ENCODE measurements at places on chromosomes 13 and 19.

DNA sequence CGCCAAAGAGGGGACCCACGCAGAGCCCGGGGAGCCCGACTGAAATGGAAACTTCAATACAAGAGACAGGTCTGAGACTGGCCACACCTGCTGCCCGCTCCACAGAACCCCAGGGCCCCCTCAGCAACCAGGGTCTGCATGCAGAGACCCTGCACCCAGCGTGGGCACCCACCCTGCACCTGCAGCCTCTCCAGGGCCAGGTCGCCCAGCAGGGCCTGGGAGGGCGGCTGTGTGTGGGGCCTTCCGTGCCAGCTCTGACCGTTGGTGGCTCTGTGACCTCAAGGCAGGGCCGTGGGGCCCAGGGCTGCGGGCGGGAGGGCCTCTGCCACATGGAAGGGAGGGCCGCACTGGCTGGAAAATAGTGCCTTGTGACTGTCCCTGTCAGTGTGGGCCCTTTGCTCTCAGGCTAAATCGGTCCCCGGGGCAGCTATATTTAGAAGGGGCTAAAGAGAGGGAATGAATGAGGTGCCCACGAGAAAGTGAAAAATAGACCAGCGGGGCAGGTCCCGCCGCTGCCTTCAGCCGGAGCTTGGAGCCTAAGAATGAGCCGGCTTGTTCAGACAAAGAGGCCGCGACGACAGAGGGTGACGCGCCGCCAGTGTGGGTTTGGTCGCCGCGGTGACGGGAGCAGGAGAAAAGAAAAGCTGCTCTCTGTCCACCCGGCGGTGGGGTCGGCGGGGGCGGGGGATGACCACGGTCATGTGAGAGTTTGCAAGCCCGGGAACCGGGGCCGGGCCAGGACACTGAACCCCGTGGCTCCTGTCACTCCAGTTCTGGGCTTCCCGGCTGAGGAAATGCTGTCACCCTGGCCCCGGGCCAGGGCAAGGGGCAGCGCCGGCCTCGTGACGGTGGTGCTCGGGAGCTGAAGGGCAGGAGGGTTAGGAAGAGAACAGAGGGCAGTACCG lies 70.5 kb downstream of the GADD45B start:
- DNase-seq, result peak; percentile 91

DNA sequence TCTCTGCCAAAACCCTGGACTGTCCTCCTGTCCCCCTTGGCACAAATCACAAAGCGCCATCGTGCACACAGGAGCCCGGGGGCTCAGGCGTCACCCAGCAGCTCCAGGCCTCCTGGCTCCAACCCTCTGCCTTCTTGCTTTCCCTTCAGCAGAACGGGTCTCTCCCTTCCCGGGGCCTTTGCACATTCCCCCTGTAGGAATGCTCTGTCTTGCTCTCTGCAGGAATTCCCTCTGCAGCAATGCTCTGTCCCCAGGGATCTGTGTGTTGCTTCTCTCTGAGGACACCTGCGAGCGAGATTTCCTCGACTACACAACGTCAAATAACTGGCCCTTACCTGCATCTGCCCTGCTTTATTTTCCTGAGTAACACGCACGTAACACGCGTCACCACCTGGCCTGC lies 13.3 kb upstream of the RASA3 start:
- no peak for DNase-seq

DNA sequence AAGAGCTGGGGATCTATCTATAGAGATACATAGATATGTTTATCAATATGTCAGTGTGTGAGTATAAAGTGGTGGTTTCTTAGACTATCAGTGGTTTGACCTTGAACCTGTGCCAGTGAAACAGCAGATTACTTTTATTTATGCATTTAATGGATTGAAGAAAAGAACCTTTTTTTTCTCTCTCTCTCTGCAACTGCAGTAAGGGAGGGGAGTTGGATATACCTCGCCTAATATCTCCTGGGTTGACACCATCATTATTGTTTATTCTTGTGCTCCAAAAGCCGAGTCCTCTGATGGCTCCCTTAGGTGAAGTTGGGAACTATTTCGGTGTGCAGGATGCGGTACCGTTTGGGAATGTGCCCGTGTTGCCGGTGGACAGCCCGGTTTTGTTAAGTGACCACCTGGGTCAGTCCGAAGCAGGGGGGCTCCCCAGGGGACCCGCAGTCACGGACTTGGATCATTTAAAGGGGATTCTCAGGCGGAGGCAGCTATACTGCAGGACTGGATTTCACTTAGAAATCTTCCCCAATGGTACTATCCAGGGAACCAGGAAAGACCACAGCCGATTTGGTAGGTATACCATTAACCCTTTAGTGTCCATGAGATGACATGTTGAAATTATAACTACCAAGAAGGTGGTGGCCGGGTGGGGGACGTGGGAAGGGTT lies 880 bp downstream of the FGF9 start:
- DNase-seq, result no peak

DNA sequence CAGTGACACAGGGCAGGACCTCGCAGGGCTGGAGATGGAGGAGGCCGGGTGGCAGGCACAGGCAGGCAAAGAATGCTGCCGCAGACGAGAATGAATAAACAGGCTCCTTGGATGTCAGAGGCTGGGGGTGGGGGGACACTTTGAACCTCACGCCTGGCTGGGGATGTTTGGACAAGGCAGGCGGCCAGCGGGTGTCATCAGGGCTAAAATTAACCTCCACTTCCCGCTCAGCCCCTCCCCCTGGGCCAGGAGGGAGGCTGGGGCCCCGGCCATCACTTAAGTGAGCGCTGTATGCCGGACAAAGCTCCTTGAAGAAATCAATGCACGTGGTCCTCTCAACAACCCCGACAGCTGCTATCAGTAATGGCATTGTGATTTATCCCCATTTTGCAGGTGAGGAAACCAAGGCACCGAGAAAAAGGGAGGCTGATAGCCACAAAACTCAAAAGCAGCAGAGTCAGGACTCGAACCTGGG lies 10.3 kb upstream of the FUT5 start:
- no peak for DNase-seq

DNA sequence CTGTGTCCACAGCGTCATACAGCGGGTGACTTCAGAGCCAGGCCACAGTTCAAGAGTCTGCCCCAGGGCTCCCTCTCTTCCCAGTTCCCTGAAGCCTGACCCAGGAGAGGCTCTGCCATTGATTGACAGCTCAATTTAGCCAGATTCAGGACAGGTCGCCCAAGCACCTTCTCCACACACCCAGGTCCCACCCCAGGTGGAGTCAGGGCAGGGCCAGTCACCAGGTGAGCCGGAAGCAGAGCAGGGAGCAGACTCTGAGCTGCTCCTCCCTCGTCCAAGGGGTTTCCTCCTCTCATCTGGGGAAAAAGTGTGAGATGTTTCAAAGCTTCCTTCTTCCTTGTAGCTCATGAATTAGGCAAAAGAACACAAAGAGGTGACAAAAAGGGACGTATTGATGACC lies 5.6 kb downstream of the CEACAM7 start:
- no peak for DNase-seq

DNA sequence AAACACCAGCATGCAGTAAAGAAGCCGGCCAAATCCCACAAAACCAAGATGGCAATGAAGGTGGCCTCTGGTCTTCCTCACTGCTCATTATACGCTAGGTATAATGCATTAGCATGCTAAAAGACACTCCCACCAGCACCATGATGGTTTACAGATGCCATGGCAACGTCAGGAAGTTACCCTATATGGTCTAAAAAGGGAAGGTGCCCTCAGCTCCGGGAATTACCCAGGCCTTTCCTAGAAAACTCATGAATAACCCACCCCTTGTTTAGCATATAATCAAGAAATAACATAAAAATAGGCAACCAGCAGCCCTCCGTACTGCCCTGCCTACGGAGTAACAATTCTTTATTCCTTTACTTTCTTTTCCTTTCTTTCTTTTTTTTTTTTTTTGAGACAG lies 21.1 kb upstream of the PLEKHF1 start:
- DNase-seq, result no peak

DNA sequence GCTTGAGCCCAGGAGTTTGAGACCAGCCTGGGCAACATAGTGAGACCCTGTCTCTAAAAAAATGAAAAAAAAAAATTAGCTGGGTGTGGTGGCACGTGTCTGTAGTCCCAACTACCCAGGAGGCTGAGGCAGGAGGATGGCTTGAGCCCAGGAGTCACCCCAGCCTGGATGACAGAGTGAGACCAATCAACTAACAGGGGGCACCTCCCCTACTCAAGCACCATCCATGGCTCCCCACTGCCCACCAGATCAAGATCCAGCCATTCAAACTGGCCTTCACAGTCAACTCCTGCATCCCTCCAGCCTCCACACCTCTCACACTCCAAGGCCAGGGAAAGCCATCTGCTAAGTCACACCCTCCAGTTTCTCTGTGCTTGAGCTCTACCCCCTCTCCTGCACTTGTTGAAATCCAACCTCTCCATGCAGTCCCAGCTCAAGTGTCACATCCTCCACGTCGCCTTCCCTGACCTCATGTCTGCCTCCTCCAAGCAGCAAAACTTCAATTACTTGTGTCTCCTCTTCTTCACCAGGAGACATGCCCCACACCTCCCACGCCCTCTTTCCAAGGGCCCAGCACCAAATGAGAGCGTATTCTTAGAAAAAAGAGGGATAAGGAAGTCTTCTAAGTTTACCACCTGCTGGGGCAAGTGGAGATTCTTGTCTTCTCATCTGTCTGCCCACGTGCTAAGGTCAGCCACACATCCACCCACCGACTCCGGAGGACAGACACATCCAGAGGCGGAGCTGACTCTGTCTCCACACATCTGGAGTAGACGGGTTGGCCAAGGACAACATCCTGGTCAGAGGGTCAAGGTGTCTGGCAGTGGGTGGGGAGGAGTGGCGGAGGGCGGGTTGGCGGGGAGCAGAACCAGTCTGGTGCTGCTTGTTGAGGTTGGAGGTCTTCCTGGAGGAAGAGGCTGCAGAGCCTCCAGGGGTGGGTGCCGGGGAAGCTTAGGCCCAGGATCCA lies 974 bp upstream of the CYP4F22 start:
- no peak for DNase-seq

DNA sequence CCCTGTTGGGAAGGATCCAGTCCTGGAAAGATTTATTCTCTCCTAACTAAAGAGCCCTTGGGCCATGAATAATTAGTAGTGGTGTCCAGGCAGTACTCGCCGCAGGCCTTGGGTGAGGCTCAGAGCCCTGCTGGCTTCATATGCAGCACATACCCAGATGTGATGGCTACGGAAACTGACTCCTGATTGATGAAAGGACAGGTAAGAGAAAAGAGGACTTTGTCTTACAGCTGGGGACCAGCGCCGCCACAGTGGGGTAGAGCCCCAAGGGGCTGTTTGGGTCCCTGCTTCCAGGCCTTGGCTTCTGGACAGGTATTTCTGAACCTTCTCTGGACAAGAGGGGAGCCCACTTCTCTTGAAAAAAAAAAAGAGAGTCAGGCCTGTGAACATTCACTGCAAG lies 1680.8 kb downstream of the EFNB2 start:
- no peak for DNase-seq

- no peak for DNase-seq
Observed at GRCh38 chr13:98478189-98479129, 98.4 kb downstream of the STK24 start.

GRCh38 chr13:46347277-46347676 lies 39.8 kb downstream of the RUBCNL start:
- no peak for DNase-seq

- no peak for DNase-seq
Observed at GRCh38 chr13:107339209-107339608, 771.3 kb upstream of the ARGLU1 start.

- DNase-seq, result no peak
Observed at GRCh38 chr19:41443813-41444455, 978 bp downstream of the ERICH4 start.

DNA sequence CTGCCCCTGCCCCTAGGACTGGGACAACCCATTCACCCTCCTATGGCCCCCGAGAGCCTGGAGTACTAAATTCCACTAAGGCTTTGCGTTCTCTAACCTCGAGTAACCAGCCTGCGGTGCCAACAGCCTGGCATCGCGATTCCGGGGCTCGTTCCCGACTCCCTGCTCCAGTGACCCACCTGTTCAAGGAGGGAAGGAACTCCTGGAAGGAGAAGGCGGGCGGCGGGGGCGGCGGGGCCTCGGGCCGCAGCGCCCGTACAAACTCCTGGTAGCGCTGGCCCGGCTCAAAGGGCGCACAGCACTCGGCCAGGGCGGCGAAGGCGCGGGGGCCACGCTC lies 6.3 kb downstream of the GMIP start:
- no peak for DNase-seq

DNA sequence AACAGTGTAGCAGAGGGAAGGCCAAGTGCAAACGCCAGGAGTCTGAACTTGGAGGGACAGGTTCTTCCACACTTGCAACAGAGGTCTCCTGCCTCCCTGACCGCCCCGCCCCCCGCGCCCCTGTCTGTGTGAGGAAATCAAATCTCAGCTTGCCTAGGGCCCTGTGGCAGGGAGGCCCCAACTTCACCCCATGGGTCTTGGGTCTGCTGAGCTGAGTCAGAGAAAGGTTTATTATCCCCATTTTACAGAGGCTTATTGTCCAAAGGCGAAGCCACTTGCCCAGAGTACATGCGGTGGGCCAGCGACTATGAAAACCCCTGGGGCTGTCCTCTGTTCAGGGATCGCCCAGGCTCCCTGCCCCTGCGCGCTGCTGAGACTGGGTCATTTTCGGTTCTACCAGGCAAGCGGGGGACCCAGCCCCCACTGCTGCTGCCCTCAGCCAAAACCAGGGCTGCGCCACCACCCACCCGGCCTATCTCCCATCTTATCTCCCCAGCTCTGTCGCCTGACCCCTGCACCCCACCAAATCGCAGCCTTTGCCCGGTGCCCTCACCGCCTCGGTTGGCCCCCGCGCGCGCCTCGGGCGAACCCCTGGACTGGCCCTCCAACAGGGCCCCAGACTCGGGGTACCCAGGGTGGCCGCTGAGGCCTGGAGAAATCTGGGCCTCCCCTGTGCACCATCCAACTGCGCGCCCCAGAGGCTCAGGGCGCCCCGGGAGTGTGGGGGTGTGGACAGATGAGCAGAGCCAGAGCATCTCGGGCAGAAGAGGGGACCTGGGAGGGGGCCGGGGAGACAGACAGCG lies 850 bp upstream of the CERS4 start:
- no peak for DNase-seq

GRCh38 chr13:42027286-42027685 lies 21.2 kb upstream of the DGKH start:
- DNase-seq, result no peak

DNA sequence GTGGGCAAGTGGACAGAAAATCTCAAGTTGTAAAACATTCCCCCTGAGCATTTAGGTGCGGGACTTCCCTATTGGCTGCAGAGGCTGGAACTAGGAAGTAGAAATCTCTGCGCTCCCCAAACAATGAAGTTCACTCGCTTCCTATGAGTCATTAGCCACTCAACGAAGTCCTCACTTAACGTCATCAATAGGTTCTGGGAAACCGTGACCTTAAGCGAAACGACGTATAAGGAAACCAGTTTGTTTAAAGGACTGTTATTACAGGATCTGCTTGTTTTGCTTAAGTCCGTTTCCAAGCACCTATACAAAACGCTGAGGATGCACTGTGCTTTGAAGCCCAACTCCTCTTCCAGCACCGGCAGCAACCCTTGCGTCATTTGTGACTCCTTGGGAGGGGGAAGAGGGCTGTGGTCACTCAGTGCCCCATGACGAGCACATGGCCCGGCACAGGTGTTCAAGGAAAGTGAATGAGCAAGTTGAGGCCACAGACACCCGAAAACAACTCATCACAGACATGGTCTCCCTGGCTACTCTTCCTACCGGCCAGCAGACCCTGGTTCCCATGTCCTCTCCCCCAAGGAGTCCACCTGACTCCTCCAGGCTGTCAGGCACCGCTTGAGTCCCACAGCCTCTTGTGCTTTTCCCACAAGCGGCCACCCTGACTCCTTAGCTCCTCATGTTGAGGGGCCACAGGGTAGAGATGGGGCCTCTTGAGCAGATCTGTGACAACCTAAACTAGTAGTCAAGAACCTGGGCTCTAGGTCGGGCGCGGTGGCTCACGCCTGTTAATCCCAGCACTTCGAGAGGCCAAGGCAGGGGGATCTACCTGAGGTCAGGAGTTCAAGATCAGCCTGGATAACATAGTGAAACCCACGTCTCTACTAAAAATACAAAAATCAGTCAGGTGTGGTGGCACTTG lies 4.8 kb downstream of the RPS16 start:
- peak; percentile 98 for DNase-seq
